Upper lobe of left lung (tissue), 6 donors: ENCODE measurements at places on chromosomes 12 and 14. TPM values are rescaled to one million over a fixed set of nuclear protein-coding genes. Genes with fewer than 3 reads are reported as not detected.

- H3K4me1 ChIP-seq: peaks cover 31% of the 10 kb centered on the region
- peaks cover 22% of the 10 kb centered on the region for H3K36me3 ChIP-seq
- peak within 1 kb of the TSS; percentile 67 for H3K4me3 ChIP-seq
- no peaks in the 10 kb centered on the region for H3K27me3 ChIP-seq
- DNase-seq: no peak
Measured at GRCh38 chr12:57111031-57111734, at the start of gene STAT6. TSS of gene STAT6 (minus strand) at chr12:57111362. CDS start at chr12:57108278, 3,084 bp downstream.

The C1R gene
- total RNA-seq: 165 TPM

GRCh38 chr14:99655521-99655920 lies 10.6 kb downstream of the HHIPL1 start:
- H3K36me3 ChIP-seq: no peaks in the 10 kb centered on the region
- no peak overlapping the region for H3K27ac ChIP-seq
- no peak for DNase-seq
- H3K27me3 ChIP-seq: peaks cover 15% of the 10 kb centered on the region
- H3K4me3 ChIP-seq: no peak overlapping the region

DNA sequence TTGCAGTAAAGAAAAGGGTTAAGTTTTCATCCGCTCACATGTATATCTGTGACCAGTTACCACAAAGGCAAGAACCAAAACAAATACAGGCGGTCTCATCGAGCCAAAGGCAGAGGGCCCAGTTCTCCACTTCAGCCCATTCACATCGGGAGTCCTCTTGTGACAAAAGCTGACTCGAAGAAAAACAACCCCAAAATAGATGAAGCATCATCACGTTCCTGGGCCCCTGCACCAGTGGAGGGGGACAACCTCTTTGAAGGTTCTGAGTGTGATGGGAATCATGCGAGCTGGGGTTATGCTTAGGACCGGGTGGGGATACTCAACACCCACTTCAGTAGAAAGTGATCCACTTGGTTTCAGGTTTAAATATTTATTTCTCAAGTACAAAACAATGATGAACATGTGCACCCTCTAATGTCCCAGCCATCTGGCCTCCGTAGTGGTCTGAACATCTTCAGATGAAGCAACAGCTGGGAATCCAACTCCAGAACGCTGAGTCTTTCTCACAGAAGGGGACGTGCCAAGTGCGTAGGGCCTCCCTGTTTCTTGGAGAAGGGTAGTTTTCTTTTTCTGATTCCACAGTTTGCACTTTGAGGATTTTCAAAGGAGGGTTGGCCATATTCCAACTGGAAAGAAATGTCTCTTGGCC lies 8.4 kb downstream of the GSC start:
- H3K4me1 ChIP-seq: no peaks in the 10 kb centered on the region
- H3K27me3 ChIP-seq: no peaks in the 10 kb centered on the region

GRCh38 chr12:3491938-3492792 lies 1.2 kb downstream of the PRMT8 start:
- no peaks in the 10 kb centered on the region for H3K36me3 ChIP-seq
- no peak overlapping the region for H3K27ac ChIP-seq
- H3K4me3 ChIP-seq: no peak overlapping the region
- peak; percentile 90 for DNase-seq

GRCh38 chr14:90518941-90519256 lies 122.1 kb downstream of the CALM1 start:
- H3K27ac ChIP-seq: no peak overlapping the region
- no peaks in the 10 kb centered on the region for H3K27me3 ChIP-seq
- H3K36me3 ChIP-seq: no peaks in the 10 kb centered on the region
- DNase-seq: no peak

The RNF34 gene
- total RNA-seq: 27.3 TPM

DNA sequence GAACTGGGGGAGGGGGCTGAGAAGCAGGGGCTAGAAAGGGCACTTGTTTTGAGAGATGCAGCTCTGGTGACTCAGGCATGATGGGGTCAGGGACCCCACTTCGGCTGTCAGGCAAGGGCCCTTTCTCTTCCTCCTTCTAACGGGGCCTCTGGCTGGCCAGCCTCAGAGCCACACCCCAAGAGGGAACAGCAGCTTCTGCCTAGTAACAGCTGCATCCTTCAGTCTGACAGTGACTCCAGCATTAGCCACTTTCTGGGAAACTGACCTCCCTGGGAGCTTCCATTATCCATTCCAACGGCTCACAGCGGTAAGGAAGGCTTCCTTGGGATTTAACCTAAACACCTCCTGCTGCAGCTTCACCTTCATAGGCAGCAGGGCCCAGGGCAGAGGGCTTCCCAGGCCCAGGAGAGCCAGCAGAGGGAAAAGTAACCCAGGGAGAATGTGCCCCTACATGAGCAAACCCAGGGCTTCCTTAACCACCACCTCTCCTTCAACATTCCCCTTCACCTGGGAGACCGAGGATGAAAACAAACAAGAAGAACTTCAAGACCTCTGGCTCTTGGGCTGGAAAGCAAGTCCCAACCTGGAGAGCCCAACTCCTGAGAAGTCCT lies 2.7 kb downstream of the NCKAP5L start:
- H3K4me1 ChIP-seq: peaks cover 53% of the 10 kb centered on the region
- H3K27ac ChIP-seq: peak overlapping the region; percentile 94
- H3K27me3 ChIP-seq: no peaks in the 10 kb centered on the region
- H3K4me3 ChIP-seq: no peak overlapping the region
- no peaks in the 10 kb centered on the region for H3K36me3 ChIP-seq

DNA sequence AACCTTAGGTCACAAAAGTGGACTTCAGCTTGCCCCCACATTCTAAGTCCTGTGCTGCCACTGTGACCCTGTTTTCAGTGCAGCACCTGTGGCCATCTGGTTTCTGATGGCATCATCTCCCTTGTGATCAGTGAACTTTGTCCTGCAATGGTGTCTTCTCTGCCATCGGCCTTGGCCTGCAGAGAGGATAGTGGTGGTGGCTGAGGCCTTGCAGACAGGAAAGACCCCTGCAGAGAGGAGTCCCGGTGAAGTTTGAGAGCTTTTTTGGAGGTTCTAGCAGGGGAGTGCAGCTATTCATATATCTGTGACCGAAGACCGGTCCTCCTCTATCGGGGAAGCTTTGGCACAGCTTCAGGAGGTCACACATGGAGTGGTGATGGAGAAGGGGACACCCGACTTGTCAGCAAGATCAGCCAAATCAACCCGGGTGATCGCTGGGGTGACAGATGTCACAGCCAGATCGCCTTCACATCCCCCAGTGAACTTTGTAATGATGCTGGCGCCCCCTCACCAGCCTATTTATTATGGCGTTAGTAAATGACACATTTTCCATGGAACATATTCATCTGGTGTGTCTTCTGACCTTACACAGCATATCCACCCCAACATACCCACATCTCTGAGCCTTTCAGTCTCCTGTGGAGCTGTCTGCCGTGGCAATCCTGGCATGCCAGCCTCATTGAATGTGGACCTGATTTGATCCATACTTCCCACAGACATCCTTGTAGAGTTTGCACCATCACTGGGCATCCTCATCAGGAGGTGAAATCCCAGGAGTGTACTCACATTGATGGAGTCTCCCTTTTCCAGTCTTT lies 136.1 kb downstream of the PAPOLA start:
- H3K27ac ChIP-seq: no peak overlapping the region
- H3K4me1 ChIP-seq: no peaks in the 10 kb centered on the region
- H3K4me3 ChIP-seq: no peak overlapping the region
- DNase-seq: no peak

The FITM1 gene
- total RNA-seq: not detected

- no peaks in the 10 kb centered on the region for H3K36me3 ChIP-seq
- DNase-seq: no peak
- no peak overlapping the region for H3K4me3 ChIP-seq
- H3K4me1 ChIP-seq: peaks cover 15% of the 10 kb centered on the region
- H3K27me3 ChIP-seq: no peaks in the 10 kb centered on the region
Measured at GRCh38 chr12:22657538-22657937, 32.6 kb downstream of the ETNK1 start.
